Amygdala (tissue), 56 donors: ENCODE measurements at places on chromosomes 11 and 22.
A peak's percentile ranks its signal among the peaks of the same experiment; 100 is the strongest.

DNA sequence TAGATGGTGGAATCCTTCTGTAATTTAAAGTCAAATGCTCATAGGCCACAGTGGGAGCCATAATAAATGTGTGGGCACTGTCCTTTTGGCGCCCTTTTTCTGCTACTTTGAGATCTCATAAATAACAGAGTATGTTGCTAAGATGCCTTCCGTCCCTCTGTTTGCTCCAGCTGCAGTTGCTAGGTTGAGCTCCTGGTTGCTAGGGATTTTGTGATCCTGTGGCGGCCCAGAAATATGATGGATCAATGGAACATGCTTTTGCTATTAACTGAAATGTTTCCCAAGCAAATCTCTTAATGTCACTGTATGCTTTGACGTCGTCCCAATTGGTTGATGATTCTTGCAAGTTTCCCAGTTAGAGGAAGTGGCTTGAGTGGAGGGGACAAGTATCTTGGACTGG lies 53.5 kb downstream of the MYO18B start:
- no peak for DNase-seq

- DNase-seq: no peak
Observed at GRCh38 chr11:21372672-21373071, 703.3 kb downstream of the NELL1 start.

- DNase-seq: no peak
Observed at GRCh38 chr11:7414973-7415817, 70.1 kb upstream of the OLFML1 start.

DNA sequence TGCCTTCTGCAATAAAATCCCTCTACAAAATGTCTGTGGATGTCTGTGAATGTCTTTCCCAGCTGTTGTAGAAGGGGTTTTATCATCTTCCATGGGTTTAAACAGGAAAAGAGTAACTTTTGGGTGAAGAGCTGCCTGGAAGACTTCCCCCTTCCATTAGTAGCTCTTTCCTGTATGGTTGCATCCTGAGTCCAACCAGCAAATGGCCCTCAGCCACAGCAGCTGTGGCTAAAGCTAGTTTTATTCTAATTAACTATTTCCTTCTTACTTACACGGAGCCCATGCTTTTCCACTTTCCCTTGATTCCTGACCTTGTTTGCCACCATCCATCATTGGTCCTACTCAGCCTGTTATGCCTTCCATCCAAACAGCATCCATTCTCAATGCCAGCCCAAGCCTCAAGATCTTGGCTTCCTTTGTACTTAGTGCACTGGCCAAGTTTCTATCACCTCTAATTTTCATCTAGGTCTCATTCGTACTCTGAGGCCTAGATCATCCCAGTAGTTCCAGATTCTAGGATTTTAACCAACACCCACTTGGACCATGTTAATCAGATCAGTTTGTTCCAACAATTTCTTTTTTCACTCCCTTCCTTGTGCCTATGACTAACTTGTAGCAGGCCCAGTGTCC lies 41.5 kb upstream of the CADM1 start:
- DNase-seq: no peak

- no peak for DNase-seq
Observed at GRCh38 chr11:34706709-34707461, 86.0 kb downstream of the EHF start.

GRCh38 chr11:124586238-124586860 lies 16.6 kb downstream of the OR8A1 start:
- peak; percentile 56 for DNase-seq

DNA sequence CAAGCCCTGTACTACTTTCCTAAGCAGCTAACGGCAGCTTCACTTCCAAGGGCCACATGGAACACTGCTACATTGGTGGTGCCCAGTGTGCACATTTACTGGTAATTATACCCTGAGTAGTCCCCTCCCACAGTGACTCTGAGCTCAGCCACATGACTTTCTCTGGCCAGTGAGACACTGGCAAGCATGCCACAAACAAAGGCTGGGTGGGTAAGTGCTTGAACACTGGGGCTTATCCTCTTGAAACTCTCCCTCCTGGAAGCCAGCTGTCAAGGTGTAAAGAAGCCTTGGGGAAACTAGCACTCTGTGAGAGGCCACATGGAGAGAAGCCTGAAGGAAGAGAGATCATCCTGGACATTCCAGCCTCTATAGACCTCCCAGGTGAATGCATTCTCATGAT lies 54.4 kb upstream of the DRD2 start:
- no peak for DNase-seq

DNA sequence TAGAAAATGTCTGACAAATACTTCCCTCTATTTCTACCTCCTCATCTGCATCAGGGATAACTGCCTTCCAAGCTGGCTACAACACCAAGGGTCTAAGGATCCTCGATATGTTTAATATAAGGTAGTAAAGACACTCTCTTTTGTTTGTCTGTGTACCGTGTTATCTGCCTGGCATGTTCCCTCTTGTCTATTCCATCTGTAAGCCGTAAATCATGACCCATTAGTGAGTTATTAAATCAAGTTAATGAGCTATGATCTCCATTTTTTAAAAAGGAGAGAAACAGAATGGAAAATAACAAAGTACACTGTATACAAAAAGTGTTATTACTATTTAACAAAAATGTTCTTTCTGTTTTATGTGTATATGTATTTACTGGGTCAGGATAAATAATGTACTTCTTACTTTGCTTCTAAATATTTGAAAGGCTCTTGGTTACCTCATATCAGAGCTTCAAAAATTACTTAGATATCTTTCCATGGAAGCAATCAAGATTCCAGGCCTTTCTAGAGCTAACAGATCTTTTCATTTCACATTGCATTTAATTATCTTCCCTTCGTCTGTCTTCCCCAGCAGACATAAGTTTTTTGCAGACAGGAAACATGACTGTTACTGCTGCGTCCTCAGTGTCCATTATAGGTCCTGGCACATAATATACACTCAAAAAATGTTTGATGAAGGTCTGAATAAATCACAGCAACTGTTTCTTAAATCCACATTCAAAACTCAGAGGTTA lies 342.6 kb upstream of the CCDC90B start:
- no peak for DNase-seq

DNA sequence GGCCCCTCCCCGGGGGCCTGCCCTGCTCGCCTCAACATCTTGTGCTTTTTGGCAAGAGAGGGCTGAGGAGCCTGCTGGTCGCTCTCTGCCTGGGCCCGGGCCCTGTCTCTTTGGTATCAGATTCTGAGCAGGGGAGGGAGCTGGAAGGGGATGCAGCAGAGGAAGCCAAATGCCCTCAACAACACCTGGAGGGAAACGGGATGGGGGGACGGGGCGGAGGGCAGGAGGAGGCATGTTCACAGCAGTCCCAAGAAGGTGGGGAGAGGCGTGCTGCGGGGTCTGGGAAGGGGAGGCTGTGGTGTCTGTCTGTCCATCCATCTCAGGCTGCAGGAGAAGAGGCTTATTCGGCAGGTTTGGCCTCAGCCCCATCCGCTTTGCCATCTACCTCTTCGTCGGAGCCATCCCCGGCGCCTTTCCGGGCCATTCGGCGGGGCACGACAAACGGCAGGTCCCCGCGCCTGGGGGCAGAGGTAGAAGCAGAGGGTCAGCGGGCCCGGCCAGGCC lies 29.4 kb downstream of the APOL1 start:
- no peak for DNase-seq

DNA sequence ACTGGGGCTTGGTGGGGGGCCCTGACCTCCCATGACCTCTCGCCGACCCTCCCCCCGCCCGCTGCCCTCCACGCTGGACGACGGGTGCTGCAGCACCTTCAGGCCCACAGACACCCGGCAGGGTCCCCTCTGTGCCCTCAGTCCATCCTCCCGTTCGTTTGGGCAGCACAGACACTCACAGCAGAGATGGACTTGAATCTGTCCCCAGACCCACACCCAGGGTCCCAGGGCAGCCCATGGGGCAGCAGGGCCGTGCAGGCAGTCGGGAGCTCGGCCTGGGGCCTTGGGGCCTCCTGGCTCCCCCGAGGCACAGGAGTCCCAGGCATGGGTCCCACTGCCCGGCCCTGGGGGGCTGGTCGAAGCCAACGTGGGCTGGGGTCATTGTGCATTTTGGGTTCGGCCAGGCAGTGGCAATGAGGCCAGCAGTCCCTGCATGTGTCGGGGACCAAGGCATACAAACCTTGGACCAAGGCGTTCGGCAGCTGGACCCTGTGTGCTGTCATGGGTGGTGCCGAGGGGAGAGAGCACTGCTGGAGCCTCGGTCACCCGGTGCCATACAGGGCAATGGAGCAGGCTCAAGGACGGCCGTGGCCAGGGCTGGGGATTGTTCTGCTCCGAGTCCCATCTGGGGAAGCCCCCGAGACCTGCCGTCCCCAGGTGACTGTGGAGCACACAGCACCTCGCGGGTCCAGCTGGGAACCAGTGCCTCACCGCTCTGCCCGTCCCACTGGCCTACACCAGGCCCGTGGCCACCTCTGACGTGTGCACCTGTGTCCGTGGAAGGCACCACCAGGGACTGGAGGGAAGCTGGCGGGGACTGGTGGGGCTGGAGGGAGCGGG lies 19.3 kb upstream of the BRSK2 start:
- no peak for DNase-seq

GRCh38 chr11:11582011-11582701 lies 39.6 kb downstream of the GALNT18 start:
- DNase-seq: peak; percentile 76

DNA sequence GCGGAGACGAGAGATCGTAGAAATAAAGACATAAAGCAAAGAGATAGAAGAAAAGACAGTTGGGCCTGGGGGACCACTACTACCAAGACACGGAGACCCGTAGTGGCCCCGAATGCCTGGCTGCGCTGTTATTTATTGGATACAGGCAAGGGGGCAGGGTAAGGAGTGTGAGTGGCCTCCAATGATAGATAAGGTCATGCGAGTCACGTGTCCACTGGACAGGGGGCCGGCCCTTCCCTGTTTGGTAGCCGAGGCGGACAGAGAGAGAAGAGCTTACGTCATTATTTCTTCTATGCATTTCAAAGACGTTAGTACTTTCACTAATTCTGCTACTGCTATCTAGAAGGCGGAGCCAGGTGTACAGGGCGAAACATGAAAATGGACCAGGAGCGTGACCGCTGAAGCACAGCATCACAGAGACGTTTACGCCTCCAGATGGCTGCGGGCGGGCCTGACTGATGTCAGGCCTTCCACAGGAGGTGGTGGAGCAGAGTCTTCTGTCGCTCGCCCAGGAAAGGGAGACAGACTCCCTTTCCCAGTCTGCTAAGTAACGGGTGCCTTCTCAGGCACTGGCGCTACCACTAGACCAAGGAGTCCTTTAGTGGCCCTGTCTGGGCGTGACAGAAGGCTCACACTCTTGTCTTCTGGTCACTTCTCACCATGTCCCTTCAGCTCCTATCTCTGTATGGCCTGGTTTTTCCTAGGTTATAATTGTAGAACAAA lies 24.8 kb downstream of the PPP6R2 start:
- no peak for DNase-seq

DNA sequence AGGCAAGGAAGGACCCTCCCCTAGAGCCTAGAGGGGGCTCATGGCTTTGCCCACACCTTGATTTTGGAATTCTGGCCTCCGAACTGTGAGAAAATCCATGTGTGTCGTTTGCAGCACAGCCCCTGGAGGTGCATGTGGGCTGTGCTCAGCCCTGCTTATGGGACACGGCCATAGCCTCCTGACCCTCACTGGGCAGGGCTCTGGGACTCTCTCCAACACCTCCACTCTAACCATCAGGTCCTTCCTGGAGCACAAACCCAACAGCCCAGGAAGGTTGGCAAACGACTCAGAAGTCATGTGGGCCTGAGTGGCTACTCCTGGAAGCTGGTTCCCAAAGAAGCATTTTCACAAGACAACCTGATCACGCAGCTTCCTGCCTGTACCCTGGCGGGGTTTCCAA lies 144.1 kb downstream of the CTTN start:
- DNase-seq: no peak

- DNase-seq: no peak
Observed at GRCh38 chr11:134915212-134915611, 503.2 kb upstream of the B3GAT1 start.

DNA sequence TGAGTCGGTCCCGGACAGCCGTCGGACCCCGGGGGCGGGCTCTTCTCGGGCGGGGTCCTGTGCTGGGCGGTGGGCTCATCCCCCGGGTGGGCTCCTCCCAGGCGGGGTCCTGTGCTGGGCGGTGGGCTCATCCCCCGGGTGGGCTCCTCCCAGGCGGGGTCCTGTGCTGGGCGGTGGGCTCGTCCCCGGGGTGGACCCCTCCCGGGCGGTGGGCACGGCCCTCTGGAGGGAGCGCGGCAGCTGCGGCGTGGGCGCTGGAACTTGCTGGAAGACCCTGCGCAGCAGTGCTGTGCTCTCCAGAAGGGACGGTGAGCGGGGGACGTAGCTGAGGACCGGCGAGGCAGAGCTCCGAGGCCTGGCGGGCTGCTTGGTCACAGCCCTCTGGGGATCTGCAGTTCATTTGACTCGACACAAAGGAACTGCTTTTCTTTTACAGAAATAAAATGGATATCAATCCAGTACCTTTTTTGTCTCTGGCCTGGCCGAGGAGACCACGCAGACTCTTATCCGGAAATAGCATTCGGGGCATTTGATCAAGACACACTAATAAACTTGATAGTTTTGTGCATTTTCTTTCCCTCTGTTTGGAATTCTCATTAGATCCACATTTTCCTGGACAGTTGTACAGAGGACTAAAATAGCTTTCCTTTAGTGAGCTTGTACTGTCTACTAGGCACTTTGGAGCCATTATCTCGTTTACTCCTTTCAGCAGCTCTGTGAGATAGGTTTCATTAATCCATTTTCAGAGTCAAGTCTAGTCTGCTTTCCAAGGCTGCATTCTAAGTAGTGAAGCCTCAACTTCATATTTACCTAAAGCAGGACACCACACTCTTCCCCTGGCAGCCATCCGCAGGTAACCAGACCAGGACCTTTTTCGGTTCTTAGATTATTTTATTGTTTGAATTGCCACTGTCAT lies 812 bp downstream of the JAM3 start:
- no peak for DNase-seq

- DNase-seq: no peak
Observed at GRCh38 chr11:116774661-116775060, 1.9 kb upstream of the BUD13 start.

- DNase-seq: no peak
Observed at GRCh38 chr22:45864959-45865476, 111.9 kb downstream of the WNT7B start.

DNA sequence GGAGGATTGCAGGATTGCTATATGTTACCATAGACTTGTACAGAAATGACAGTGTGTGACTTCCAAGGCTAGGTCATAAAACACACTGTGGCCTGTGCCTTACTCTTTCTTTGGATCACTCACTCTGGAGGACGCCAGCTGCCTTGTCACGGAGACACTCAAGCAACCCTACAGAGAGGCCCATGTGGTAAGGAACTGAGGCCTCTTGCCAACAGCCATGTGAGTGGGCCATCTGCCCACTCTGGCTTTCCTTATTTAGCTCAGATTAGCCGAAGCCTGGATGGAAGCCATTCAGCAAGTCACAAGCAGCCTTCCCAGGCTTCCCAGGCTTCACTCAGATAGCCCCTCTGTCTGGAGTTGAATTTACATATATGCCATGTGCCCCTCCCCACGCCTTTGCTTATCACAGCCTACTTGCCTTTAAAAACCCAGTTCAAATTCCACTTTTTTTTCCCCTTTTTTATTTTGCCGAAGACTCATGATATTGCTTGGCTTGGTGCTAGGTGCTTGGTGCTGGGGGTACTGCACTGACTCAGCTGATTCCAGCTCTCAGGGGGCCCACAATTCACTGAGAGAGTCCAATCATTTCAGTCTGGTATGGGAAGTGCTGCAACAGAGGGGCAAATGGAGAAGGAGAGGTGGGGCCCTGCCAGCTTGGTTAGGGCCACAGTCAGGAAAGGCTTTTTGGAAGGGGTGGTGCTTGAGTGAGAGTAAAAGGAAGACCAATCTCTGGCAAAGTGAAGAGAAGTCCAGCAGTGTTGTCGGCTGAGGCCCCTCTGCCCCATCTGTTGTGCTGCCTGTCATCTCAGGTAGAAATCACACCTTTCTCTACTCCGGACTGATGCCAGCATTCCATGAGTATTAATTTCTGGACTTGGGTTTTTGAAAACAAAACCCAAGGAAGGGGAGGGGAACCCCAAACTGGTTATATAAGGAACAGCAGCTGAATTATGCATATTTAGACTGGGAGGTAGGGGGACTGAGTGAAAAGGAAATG lies 14.5 kb upstream of the P4HA3 start:
- DNase-seq: peak; percentile 15
